Central memory CD8-positive, alpha-beta T cell (primary cell): ENCODE measurements at places on chromosomes 4 and X.

DNA sequence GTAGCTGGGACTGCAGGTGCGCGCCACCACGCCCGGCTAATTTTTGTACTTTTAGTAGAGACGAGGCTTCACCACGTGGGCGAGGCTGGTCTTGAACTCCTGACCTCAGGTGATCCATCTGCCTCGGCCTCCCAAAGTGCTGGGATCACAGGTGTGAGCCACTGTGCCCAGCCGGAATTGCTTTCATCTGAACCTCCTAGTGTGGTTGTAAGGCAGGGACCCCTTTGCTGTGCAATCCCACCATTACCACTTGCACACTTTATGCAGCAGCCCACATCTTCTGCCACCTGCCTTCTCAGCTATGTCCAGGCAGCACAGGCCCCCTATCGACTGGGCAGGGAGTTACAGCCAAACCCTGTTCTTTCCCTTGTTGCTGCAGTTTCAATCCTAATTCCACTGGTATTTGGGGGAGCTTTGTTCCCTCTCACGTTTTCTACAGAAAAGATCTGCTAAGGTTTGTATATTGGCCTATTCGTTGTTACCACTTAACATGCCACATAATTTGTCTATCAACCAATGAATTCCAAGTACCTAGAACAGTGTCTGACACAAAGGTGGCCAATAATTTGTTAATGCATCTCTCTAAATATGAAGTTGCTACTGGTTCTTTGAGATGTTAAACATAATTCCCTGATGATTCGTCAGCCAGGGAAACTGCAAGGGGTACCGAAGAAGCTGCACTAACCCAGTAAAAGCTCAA lies 6.5 kb downstream of the RPL39 start:
- peak; percentile 20 for DNase-seq

- peak; percentile 30 for DNase-seq
Observed at GRCh38 chrX:153554519-153555167, 37.2 kb downstream of the ATP2B3 start.

GRCh38 chrX:109952050-109952449 lies 50.9 kb upstream of the TMEM164 start:
- no peak for DNase-seq

- DNase-seq = no peak
Observed at GRCh38 chr4:140790765-140791164, 34.6 kb upstream of the TBC1D9 start.

- DNase-seq = no peak
Observed at GRCh38 chr4:136687118-136687517, 845.2 kb downstream of the PCDH18 start.

DNA sequence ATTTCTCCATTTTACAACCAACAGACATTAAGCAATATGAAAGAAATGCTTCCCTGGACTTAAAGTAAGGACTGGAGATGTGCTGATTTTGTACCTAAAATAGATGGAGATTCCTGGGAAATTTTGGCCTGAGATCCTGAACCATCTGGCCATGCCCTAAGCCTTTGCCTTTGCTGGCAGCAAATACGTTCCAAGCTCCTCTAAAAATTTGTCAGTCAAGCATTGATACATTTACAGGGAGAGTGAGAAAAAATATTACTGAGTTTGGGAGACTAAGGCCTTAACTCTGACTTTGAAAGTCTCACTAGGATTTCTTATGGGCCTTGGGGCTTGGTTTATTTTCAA lies 63.9 kb downstream of the FHDC1 start:
- DNase-seq = no peak

- DNase-seq = no peak
Observed at GRCh38 chr4:92651536-92651935, 347.8 kb downstream of the GRID2 start.

DNA sequence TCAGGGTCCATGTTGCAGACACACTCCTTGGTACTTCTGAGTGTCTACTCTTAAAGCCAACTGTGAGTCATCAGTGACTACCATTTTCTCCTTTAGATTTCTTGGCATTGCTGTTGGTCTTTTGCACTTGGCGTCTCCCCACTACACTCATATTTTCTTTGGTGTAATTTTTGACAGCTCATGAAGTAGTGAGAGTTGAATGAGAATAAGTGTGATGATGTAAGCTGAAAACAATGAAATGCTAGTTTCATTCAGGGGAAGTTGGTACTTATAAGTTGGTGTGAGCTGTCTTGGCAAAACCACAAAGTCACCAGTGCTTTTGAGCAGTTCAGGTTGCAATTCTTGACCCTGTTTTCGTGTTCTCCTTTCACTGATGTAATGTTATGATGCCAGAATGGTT lies 142.9 kb upstream of the ARX start:
- no peak for DNase-seq

DNA sequence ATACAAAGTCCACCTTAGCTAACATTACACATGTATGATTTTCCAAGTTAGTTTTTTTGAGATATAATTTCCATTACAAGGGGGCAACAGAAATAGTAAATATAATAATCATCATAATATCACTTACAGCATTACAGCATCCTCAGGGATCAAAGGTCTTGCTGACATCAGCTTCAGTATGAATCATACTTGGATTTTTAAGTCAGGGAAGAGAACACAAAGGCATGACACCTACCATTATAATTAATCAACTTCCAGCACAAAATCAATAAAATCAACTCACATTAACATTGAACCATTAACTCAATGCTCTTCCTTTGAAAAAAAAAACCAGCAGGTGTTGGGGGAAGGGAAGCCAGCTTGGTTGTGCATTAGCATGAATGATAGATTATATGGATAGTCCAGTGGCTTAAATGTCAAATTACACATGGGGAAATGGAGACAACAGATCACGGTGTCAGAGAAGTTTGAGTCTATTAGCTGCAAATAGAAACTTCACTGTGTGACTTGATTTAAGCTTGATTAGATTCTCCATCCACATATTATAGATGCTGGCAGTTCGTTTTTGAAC lies 66.9 kb upstream of the CAPN6 start:
- DNase-seq = no peak

- no peak for DNase-seq
Observed at GRCh38 chrX:119121341-119121740, 6.3 kb downstream of the KIAA1210 start.
